ENCODE measurements at places on chromosomes 7 and 10.

- DNase-seq: no peak
Measured at GRCh38 chr7:137120690-137121089, 222.8 kb downstream of the PTN start.

- DNase-seq: no peak
Measured at GRCh38 chr10:70742537-70743429, 42.4 kb downstream of the TBATA start.

- no peak for DNase-seq
Measured at GRCh38 chr7:2271273-2272026, 29.4 kb downstream of the NUDT1 start.

GRCh38 chr7:47734287-47734948 is 152.5 kb upstream of the TNS3 start:
- DNase-seq: no peak

- DNase-seq: no peak
Measured at GRCh38 chr7:25849500-25850184, 302.4 kb upstream of the NFE2L3 start.

DNA sequence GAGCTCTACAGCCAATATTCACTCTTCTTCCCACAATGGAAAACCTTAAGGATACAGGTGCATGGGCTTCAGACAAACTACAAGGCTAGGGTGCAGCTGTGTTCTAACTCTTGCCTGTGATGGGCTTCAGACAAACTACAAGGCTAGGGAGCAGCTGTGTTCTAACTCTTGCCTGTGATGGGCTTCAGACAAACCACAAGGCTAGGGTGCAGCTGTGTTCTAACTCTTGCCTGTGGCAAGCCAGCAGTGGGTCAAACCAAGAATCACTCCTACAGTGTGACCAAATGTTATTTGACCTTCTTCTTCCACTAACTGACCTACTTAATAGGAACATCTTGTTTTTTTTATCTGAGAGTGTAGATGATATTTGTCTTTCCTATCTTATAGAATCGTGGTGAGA is 7.4 kb downstream of the SORCS1 start:
- DNase-seq: no peak

- DNase-seq: no peak
Measured at GRCh38 chr7:159191236-159191635, 46.6 kb upstream of the VIPR2 start.

Measured in NCI-H2081 treated with DMSO at 0.1 percent for 48 hours (cell line).